Activated B cell treated with CpG ODN at 0.5 μM for 24 hours (primary cell): ENCODE measurements at places on chromosomes 1 and 21.

DNA sequence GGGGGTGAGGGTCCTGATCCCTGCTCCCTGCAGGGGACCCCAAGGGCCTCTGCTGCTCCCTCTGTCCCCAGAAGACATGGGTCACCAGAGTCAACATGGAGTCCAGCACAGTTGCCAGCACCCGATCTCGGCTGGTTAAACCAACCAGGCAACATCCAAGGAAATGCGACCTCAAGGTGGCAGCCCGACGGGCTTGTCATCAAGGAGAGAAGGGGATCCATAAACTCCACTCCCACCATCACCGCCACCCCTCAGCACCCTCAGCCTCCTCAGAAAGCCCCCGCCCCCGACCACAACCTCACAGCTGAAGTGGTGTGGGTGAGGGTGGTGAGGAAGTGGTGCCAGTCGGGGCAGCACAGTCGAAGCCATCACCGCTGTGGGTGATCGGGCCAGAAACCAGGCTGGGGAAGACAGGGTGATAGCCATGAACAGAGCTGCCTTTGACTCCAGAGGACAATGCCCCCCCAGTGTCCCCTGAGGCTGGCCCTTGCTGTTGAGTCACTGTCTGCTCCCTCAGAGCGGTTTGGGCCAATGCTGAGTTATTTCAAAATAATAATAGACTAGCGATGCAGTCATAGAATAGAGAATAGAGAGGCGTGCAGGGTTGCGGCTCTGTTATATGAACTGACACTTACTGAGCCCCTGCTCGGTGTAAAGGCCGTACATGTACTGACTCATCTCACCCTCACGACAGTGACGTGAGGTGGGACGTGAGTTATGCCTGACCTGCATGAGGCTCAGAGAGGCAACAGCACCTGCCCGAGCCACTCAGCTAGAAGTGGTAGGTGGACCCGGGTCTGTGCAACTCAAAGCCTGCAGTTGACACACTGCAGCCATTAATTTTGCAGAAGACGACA, 88.7 kb upstream of the IFFO2 start:
- DNase-seq, result no peak

DNA sequence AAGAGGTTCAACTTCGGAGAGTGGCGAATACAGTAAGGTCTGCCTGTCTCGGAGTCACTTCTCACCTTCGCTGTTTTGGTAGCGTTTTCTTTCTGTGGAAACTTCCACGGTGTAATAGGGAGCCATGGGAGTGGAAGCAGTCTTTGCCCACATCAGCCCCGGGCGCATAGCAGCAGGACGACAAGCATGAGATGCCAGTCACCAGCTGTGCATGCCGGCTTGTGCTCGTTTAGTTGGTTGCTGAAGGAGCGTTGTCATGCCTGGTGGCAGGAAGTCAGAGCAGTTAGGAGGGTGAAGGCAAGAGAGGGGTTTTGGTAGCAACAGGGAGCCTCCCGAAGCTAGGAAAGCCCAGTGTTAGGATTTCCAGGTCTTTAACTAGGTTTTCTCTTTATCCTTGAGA, 58.8 kb downstream of the MRPS6 start:
- DNase-seq, result no peak

GRCh38 chr1:41629571-41629970, 145.1 kb upstream of the EDN2 start:
- DNase-seq, result no peak

DNA sequence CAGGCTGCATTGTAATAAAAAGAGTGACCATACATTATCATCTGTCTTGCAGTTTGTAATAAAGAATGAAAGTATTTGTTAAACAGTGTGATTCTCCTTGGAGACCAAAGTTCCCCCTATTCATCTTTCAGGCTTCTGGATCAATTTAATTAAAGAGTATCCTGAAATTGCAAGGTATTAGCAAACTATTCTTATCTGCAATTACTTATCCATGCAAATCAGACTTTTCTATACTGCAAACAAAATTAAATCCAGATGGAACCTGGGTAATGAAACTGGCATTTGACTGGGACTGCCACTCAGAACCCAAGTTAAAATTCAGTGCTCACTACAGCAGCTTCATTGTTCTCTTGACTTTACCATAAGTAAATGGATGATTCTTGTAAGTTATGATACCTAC, 37.1 kb downstream of the JAK1 start:
- DNase-seq, result no peak

DNA sequence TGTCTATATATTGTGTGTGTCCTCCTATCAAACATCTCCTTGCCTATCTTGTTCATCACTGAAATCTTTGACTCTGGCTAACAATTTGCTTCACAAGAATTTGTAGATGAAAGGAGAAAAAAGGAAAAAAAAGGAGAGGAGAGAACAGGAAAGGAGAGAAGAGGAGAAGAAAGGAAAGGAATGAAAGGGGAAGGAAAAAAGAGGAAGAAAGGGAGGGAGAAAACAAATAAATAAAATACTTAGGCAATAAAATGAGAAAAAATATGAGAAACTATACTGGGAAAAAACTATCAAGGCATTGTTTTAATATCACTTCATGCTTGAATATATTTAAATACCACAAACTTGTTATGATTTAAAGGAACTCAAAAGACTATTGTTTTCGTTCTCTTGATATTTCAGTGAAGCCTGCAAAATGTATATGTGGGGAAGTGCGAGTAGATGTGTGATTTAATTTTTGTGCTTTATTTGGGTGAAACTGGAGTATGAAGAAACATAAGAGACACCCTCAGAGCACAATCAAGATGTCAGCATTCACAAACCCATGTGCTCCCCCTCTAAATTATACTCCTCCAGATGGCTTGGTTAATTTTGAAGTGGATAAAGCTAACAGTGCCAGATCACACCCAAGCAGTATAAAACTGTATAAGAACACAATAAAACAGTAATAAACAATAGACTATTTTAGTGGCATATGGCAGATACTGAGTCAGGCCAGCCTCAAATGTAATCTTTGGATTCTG, 205.7 kb upstream of the SAMSN1 start:
- DNase-seq, result no peak

DNA sequence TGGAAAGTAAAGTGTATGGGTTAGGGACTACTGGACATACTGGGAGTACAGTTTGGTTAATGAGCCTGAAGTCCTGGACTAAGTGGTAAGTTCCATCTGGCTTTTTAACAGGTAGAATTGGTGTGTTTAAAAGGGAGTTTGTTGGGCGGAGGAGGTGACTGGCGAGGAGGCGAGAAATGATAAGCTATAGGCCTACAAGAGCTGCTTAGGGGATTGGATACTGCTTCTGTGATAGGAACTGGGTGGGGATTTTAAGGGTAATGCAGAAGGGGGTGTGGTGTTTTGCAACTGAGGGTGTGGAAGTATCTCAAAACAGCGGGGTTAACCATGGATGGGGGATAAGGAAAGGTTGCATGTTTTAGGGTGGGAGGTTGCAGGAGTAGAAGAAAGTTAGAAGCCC, 3.5 kb downstream of the ERVH48-1 start:
- DNase-seq, result no peak

- DNase-seq, result no peak
These were observed 26.1 kb downstream of the MAN1C1 start for GRCh38 chr1:25642574-25643108.

- DNase-seq, result no peak
These were observed 213.3 kb downstream of the TRABD2B start for GRCh38 chr1:47783638-47784496.

DNA sequence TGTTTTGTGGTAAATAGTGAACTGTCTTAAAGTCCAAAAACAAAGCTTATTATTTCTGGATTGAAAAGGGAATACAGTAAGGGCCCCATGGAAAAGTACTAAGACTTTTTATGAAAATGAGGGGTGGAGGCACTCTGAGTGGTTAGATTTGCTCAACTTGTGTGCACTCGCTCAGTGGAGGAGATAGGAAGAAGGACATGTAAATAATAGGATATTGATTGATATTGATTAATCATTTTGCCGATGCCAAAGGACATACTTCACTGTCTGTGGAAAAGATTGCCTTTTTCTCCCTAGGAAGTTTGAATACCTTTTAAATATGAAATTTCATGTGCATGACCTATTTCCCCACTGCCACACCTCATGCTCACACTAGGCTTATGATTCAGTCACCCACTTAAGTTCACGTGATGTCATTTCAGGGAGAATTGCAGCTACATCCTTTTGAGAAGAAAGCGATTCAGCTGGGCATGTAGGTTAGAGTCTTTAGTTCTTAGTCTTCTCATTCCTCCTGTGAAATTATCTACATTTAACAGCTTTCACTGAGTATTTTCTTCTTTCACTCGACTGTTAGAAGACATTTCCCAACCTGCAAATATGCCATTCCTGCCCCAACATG, 5.0 kb downstream of the MTR start:
- no peak for DNase-seq

- no peak for DNase-seq
These were observed 22.2 kb upstream of the PTPN14 start for GRCh38 chr1:214573386-214574318.
